ENCODE measurements at places on chromosomes 3 and 15.

- no peak for DNase-seq
Observed at GRCh38 chr15:30953731-30954378, 37.6 kb downstream of the MTMR10 start.

GRCh38 chr3:129352045-129352444 lies 73.4 kb downstream of the HMCES start:
- no peak for DNase-seq

- DNase-seq: no peak
Observed at GRCh38 chr3:59605944-59606534, 556.2 kb upstream of the CFAP20DC start.

GRCh38 chr3:169827712-169828111 lies 15.0 kb upstream of the LRRC34 start:
- no peak for DNase-seq

GRCh38 chr15:63979262-63979793 lies 67.0 kb downstream of the DAPK2 start:
- no peak for DNase-seq

GRCh38 chr3:171455603-171456550 lies 4.3 kb downstream of the TNIK start:
- DNase-seq: no peak

- no peak for DNase-seq
Observed at GRCh38 chr15:92028389-92028724, 174.8 kb downstream of the SLCO3A1 start.

DNA sequence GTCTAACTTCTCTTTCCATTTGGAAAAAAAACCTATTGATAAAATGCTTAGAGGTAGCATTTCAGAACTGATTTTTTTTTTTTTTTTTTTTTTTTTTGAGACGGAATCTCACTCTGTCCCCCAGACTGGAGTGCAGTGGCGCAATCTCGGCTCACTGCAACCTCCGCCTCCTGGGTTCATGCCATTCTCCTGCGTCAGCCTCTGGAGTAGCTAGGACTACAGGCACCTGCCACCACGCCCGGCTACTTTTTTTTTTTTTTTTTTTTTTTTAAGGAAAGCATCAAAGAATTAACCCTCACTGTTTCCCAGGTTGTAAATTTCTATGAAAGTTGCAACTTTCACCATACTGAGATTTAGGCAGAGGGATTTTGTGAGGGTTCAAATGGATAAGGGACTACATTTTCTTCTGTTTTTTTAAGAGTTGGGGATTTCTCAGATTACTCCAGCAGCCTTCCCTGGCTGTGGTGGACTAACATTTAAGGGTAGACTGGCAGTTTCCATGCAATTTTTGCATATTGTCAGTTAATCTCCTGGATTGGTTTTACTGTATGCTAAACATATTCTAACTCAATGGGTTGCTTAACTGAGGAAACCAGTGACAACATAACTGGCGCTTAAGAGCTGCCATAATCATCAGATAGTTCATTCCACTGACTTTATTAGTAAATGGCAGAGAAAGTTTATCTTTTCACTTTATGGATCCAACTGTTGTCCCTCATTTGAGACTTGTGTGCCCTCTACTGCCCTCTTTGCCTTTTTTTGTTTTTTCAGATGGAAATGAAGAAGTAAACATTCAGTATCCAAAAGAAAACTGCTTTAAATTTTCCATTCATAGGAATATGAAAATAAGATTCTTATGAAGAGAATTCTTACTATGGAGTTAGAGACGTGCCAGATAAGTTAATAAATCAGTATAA lies 93.7 kb downstream of the NPTN start:
- no peak for DNase-seq

DNA sequence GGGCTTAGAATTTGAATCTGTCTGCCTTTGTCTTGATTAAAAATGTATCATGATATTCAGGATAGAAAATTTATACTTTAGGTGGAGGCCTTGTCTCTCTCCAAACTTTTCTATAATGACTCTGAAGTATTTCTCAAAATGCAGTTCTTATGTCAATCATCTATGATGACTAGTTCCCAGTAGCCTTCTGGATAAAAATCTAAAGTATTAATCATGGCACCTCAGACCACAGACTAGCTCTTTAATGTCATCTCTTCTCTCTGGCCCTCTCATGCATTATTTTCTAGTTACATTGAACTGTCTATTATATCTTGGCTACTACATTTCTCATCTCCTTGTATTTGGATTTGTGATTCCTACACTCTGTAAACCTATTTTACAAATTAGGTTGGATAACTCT lies 96.9 kb downstream of the ZPLD1 start:
- DNase-seq: no peak

DNA sequence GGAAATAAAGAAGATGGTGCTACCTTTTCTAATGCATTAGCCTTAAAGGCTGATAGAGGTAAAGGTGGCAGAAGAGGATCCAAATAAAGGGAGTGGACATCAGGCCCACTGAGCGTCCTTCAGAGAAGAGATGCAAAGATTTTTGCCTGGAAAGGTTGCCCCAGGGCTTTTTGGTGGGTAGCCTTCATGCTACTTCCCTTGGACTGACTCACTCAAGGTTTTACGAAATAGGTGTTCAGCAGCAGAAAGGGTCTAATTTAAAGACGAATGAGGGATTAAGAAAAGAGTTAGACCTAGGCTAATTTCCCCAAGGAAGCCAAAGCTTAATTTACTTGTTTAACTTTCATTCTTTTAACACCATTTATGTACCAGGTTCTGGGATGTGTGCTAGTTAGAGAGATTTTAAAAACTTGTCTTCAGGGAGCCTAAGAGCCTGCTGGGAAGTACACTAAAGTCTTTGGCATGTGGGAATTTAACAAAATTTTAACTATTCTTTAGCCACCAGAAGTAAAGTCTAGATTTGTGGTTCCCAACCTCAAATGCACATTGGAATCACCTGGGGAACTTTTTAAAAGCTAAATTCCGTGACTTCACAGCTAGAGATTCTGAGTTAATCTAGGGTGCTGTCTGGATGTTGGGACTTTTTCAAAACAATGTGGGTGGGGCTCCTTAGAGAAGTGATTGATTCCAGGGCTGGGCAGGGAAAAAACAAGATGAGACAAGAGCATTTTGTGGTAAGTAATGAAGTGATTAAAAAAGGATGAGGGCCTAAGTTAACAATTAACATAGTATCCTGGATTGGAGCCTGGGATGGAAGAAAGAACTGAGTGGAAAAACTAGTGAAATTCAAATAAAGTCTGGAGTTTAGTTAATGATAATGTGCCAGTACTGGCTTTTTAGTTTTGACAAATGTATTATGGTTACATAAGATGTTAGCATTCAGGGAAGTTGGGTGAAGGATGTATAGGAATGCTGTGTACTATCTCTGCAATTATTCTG lies 3.4 kb downstream of the IL20RB start:
- DNase-seq: no peak

DNA sequence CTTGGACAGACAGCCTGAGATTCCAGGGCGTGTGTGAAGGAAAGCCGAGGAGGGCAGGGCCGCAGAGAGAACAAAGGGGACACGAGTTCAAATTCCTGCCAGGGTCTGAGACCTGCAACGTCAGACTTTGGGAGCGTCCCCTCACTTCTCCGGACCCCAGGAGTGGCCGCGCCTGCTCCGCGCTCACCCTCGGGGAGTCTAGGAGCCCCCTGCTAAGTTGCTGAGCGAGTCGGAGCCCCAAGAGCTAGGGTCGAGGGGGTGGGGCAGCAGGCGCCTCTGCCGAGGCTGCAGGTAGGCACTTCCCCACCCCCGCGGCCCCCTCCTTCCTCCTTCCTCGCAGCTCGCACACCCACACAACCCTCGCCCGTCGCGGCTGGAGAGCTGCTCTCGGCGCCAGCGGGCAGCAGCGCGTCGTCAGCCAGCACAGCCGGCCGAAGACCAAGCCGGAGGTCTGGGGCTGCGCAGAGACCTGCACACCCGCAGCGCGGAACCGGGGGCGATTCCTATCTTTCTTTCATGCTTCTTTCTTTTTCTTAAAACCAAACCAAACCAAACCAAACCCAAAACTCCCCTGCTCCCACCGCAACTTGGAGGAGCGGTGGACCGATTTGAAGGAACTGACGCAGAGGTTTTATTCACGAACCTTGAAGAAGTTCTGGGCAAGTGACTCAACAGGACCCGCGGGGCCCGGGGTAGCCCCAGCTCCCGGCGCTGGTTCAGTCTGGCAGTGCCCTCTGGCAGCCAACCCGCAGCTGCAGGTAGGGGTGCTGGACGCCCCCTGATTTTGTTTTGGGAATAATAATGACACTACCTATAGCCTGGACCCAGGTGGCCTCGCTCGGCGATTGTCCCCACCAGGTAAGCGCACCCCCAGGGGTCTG lies at the start of gene ANKRD34C:
Gene ANKRD34C, plus strand, starts transcription at position 352 of the 881 bp plus-strand sequence. CDS start 10,563 bp downstream, outside the sequence.
- no peak for DNase-seq

DNA sequence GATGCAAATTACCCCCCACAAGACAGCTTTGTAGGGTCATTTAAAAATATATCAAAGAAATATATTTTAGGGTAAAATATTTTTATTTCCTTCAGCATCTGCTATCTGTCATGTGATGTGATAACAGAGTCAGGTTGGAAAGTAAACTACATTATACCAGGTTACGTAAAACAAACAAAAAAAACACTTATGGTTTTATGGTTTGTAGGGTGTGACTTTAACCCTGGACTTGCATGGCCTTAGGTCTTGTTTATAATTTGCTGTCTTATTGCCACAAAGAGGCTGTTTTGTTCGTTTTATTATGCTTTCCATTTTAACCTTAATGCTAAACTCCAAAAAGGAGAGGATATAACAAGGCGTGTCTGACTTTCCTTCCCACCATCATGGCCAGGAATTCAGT lies 244.5 kb upstream of the MME start:
- DNase-seq: no peak

- DNase-seq: no peak
Observed at GRCh38 chr15:92112711-92113110, 259.2 kb downstream of the SLCO3A1 start.

GRCh38 chr3:134879990-134880389 lies 84.9 kb downstream of the EPHB1 start:
- no peak for DNase-seq

DNA sequence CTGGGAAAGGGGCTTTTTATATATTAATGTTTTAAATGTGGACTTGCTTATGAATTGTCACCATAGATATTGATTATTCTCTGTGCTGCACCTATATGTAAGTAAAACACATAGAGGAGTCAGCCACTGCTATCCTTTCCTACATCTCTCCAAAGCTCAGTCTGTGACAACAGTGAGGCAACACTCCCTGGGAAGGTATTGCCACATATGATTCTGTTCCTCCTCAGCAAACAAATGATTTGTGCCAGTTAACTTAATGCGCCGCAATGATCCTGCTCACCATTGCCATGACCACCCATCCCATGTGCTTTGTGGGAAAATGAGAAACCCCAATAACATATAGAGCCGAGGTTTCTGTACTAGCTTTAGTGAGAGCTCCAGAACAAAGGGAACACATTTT lies 75.1 kb upstream of the FBN1 start:
- DNase-seq: no peak

DNA sequence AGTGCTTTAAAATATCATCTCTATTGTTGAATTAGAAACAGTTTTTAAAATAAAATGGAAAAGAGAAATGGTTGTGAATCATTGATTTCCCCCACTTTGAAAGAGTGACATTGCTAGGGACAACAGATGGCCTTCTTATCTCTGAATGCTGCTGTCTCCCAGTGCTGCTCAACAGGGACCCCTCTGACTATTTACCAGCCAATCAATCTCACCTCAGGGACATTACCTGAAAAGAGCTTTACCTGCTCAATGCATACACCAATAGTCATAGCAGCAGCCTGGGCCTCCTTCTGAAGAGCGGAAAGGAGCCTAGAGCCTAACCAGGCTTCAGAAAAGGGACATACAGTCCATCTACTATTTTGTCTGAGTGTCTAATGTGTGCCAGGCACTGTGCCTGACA lies 162.8 kb downstream of the CGGBP1 start:
- DNase-seq: no peak

DNA sequence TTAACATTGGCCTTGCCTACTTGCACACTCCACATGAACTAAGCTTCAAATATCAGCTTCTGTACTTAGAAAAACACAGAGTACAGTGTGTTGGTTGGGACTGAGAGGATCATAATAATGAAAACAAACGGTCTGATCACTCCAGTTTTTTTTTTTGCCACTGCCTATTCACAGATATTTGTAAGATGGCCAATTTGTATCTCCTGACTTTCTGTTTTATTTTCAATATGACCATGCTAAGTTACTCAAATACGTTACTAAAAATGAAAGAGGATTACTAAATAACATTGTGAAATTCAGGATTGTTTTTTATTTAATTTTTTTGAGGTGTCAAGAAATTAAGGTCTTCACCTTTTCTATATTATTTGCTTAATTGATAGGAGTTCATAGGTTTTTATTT lies 595.1 kb downstream of the TUSC7 start:
- DNase-seq: no peak

GRCh38 chr15:78070049-78070700 lies 7.3 kb downstream of the TBC1D2B start:
- no peak for DNase-seq

DNA sequence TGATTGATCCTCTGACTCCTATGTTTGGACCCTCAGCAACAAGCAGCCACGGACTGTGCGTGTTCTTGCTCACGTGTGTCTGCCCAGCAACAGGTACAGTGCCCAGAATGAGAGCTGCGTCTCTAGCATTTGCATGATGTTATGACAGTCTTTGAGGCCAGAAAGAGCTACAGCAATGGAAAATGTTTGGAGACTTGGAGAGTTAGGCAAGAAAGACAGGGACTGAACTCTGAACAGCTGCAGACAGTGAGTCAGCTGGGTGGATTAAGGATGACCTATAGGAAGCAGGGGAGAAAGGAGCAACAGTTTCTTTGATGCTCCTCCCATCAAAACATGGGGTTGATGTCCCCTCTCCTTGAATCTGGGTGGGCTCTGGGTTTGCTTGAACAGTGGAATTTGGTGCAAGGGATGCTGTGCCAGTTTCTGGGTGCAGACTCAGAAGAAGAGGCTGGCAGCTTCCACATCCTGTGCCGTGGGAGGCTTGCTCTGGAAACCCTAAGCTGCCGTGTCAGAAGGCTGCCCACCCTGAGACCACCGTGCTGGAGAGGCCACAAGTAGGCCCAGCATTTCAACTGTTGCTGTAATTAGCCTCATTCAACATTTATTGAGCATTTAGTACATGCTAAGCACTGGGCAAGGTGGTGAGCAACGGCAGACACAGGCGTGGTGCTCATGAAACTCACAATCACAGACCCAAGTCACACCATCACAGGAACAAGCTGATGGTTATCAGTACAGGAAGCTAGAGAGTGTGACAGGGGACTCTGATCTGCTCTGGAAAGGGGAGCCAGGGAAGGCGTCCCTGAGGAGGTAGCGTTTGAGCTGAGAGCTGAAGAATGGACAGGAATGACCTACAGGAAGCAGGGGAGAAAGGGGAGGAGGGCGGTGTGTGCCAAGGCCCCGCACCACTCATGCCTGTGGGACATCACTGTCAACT lies 21.7 kb downstream of the CCR9 start:
- no peak for DNase-seq
